Stomach (tissue), 19 donors: ENCODE measurements at places on chromosomes 11 and 22. TPM values are rescaled to one million over a fixed set of nuclear protein-coding genes. Genes with fewer than 3 reads are reported as not detected.

Gene MRGPRE
- total RNA-seq, result not detected

Gene SOX6
- 4.0 TPM for total RNA-seq

Gene GSTP1
- 726 TPM for total RNA-seq

Gene CNTF
- total RNA-seq, result 3.9 TPM

Gene SLC17A6
- not detected for total RNA-seq

Gene MRPL16
- 25.6 TPM for total RNA-seq

GRCh38 chr22:27832606-27833005 is 31.1 kb upstream of the MN1 start:
- no peak for DNase-seq

GRCh38 chr11:85977751-85978160 is 91.1 kb downstream of the PICALM start:
- DNase-seq, result no peak

DNA sequence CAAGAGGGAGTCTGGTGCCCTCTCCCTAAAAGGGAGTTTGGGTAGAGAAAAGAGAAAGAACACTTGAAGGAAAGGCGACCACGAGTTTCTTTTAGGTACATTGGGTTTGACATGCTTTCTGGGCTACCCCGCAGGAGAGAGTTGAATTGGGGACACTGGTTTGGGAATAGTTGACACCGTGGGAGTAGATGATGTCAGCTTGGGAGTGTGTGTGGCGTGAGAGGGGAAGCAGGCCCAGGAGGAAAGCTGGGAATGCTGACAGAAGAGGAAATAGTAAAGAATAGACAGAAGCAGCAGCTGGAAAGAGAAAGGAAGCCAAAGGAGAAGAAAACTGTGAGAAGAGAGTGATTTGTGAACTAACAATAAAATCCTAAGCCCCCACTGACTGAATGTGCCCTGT is 442.9 kb downstream of the DYNC2H1 start:
- no peak for DNase-seq

DNA sequence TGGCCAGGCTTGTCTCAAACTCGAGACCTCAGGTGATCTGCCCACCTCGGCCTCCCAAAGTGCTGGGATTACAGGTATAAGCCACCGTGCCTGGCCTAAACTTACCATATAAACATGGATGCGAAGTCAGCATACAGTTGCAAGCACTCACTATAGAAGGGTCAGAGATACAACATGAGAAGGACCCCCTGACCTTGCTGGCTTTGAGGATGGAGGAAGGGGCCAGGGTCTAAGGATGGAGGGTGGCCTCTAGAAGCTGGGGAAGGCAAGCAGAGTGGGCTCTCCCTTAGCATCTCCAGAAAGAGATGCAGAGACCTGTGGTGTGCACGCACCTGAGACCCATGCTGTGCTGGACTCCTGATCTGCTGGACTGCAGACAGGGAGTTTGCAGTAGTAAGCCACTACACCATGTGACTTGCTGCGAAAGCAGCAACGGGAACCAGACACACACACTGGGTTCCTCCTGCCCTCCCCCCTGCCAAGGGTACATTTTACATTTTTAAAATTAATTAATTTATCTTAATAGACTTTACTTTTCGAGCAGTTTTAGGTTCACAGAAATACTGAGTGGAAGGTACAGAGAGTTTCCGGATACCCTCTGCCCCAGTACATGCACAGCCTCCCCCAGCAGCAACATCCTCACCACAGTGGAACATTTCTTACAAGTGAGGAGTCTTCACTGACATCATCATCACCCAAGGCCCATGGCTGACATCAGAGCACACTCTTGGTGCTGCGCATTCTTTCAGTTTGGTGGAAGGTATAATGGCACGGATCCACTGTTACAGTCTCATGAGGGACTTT is 170.1 kb upstream of the B3GAT1 start:
- no peak for DNase-seq

DNA sequence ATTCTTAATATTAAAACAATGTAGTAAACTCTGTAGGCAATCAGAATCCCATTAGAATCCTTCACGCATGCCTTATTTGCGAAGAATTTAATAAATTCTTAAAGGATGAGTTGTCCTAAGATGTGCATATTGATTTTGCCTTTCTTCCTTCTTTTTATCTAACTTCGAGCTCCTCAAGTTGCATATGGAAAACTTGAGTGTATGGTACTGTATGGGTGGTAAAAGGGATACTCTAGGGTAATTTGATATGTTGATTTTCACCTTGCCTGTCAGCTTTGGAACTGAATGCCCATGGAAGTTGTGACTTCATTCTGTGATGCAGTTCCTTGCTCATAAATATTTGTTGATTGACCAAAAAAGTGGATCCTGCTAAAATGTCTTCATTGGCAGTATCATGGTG is 193.8 kb downstream of the DDX10 start:
- DNase-seq, result no peak

DNA sequence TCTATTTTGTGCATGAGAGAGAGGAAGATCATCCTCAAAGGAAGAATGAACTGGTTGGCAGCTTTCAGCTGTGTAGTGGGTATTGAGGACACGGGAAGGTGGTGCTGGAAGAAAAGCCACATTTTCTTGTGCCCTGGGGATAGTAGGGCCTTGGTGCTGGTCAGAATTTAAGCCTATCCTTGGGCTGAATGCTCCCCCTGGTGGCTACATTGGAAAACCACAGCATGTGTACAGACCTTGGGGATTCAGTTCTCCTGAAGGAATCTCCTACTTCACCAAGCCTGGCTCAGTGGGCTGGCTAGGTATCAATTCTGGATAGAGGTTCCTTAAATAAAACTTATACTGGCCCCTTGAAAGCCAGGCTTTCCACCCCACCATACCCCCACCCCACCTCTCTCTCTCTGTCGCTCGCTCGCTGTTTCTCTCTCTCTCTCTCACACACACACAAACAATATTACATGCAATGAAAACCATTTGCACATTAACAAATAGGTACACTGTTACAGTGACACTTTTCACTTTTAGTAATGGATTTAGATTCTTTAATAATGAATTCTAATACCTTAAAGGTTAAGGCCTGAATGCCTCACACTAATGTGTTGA is 2.8 kb upstream of the OR51M1 start:
- peak; percentile 54 for DNase-seq

GRCh38 chr22:25701056-25701780 is 40.8 kb upstream of the MYO18B start:
- peak; percentile 77 for DNase-seq

- DNase-seq, result no peak
These were observed 9.2 kb upstream of the GAB2 start for GRCh38 chr11:78426845-78427244.

DNA sequence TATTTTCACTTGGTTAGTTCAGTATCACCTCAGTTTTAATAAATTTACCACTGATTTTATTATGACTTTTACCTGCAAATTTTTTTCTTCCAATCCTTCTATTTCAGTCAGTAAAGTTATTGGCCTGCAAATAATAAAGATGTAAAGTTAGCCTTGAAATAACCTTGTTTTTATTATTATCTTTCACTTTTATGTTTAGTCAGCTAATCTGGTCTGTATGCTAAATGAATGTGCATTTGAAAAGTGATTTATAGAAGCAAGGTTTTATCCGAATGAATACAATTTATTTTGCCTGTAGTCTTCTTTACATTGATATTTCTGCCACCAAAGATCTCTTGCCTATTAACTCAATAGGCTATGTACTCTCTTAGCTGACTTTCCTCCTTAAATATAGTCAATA is 425.7 kb downstream of the CNTN5 start:
- DNase-seq, result no peak

- DNase-seq, result peak; percentile 90
These were observed 2.0 kb downstream of the SERPINH1 start for GRCh38 chr11:75563978-75564552.

GRCh38 chr22:20552443-20553401 is 45.3 kb downstream of the MED15 start:
- DNase-seq, result peak; percentile 66

DNA sequence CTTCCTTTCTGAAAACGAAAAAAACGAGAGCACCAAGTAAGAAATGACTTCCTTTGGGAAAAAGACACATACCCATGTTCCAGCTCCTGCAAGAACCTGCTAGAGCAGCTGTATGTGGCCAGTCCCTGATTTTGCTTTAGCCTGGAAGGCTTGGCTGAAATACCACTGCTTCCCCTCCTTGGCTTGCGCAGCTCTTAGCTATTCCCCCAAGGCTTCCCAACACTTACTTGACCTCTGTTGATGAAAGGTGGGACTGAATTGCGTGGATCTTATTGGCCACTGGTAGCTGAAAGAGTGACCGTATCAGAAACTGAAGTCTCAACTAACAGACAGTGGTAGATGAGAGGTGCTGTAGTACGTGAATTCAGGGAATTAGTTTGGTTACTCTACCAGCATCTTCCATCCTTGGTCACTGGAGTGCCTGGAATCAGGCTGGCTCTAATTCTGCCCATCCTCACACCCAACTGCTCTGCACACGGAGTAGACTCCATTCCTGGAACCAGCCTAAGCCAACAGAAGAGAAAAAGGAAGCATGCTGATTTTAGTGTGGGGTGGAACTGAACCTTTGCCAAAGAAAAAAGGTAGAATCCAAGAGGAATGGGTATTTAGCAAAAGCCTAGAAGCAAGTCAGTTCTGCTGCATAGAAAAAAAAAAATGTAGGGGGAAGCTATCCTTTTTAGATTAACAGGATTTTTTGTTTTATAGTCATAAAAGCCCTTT is 73.8 kb upstream of the CRTAM start:
- no peak for DNase-seq

- no peak for DNase-seq
These were observed 33.2 kb downstream of the RAB39A start for GRCh38 chr11:107961480-107961879.

DNA sequence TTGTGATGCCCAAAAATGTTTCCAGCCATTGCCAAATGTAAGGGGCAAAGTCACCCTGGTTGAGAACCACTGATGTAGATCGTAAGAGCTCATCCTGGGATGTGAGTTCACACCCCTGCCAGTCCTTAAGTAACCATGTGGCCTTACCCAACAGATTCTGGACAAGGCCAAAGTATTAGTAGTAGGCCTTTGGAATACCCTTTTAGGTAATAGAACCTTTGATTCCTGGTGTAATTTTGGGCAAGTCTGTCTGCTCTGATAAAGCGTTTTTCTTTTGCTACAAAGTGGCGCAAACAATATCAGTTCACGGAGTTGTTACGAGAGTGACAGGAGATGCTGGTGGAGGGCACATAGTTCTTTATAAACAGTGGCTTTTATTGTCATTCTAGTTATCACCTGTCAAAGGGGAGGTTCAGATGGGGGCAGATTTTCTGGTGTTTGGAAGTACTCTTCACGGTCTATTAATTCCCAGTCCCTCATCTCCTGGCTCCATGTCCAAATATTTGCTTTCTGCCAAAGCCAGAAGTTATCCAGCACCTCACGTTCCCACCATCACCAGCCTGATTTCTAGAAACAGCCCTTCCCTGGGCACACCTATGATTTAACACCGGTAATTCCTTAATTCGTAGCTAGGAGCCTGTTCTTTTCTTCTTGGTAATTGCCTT is 73.8 kb upstream of the CRYBB3 start:
- no peak for DNase-seq

DNA sequence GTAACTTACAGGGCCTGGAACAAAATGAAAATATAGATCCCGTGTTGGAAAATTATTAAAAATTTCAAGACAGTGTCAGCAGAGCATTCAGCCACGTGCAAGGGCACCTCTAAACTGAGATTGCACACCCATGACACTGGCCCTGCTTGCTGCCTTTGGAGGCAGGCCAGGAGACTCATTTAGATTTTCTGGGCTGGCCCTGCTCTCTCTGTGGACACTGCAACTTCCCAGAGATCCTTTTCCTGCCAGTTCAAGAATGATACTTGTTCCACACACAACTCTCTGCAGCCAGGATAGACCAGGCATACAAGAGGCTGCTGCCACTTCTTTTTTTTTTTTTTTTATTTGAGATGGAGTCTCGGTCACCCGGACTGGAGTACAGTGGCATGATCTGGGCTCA is 56.7 kb upstream of the PTPRJ start:
- peak; percentile 54 for DNase-seq

DNA sequence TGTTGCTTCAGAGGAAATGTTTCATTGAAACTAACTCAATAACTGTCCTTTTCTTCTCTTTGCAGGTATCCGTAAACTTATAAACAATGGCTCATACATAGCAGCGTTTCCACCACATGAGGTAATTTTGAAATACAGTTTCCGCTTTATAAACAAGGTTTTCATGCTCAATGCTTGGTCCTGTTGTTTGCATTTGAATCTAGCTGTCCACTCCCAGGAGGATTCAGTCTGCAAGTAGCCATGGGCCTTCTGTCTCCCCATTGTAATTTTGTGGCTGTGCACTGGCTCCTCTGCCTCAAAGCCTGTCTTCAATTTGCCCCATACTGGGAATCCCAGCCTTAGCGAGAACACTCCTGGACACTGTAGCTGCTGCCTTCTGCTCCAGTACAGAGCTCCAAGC is 34.7 kb downstream of the MUC15 start:
- no peak for DNase-seq

DNA sequence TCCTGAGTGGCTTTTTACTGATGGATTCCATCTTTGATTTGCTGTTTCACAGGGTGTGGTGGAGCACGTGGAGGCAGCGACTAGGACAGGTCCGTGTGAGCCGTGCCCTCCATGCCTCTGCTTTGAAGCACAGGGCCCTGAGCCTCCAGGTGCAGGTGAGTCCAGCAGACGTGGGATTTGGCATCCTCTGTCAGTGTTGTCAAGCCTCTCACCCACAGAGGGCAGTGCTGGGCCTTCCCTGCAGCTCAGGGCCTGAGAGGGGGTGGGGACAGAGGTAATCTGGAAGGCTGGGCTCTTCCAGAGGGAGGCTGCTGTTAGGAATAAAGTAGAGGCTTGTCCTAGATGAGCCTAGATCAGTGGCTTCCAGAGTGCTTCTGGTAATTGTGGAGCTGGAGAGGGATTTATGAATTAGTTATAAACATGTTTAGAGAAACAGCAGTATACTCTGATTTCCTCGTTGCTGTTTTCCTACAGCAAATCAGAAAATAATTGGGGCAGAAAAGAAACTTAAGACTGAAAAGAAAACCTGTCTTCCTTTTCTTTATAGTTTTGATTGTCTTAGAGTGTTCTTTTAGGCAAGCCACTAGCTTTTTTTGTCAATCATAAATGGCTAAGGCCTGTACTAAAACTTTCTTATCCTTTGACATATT is 65.0 kb downstream of the SFI1 start:
- DNase-seq, result peak; percentile 83

DNA sequence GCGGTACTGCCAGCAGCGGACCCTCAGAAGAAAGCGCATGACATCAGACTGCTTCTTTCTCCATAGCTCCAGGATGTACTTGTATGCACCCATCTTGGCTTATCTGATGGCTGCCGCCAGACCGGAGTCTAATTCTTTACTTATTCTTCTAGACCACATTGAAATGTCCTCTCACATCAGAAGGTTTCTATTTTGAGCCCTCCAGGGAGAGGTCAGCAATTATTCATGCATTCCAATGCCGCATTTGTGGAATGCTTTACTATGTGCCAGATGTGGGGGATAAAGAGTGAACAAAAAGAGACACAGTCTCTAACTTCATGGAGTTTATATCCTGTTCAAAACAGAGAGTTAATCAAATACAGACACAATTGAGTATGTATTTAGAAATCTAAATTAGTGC is 230.1 kb downstream of the MIAT start:
- peak; percentile 26 for DNase-seq
